T1000 (cell line): ENCODE measurements at places on chromosomes 2 and 18.

- no peak for DNase-seq
Observed at GRCh38 chr2:197889041-197889440, 84.6 kb downstream of the PLCL1 start.

- no peak for DNase-seq
Observed at GRCh38 chr2:1686784-1687105, 57.6 kb downstream of the PXDN start.

DNA sequence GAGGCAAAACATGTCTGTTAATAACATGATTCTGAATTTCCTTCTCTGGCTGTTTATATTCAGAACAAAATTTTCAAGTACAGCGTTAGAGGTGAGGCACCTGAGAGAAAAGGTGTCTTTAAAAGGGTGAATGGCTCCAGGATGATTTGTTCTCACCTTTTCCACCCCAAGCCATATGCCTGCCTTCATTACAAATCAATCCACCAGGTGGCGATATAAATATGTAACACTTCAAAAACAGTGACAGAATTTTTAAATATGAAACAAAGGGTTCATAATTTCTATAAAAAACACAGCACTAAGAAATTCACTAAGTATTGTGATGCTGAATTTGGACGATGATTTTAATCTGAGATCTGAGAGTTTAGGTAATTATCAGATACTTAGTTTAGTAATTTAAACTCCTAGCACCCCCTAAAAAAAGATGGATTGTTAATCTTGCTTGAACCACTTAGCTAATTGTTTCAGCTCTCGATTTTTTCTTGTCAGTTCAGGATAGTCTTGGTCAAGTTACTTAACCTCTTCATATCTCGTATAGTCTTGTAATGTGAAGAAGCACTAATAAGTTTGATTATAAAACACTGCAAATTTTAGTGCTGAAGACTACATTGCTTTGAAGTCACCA is 528.8 kb downstream of the CPS1 start:
- DNase-seq = no peak

- DNase-seq = no peak
Observed at GRCh38 chr2:188773075-188773474, 201.1 kb upstream of the COL3A1 start.

DNA sequence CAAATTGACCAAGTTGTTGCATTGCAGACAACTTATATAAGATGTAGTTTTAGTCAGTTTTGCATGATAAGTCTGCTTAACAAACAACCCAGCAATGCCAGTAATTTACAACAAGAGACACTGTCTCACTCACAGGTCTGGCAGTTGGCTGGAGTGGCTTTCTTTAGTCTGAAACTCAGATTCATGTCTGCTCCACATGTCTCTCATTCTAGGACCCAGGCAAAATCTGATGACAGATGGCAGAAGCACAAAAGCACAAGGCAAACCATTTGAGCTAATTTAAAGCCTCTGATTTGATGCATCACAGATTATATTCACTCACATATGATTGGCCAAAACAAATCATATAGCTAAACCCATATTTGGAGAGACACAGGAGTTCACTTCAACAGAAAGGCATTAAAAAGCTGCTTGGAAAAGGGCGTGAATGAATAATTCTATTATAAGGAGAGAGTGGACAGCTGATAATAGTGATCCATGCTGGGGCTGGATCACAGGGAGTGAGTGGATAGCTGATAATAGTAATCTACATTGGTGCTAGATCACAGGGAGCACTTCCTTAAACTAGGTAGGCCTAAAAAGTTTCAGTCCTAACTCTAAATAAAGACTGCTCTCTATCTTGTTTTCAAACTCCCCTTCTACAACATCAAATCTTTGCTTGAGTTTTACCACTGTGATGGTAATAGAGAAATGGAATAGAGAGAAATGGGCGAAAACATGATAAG is 593.2 kb upstream of the ZNF804A start:
- no peak for DNase-seq

GRCh38 chr2:185181901-185182300 is 556.7 kb upstream of the FSIP2 start:
- no peak for DNase-seq

DNA sequence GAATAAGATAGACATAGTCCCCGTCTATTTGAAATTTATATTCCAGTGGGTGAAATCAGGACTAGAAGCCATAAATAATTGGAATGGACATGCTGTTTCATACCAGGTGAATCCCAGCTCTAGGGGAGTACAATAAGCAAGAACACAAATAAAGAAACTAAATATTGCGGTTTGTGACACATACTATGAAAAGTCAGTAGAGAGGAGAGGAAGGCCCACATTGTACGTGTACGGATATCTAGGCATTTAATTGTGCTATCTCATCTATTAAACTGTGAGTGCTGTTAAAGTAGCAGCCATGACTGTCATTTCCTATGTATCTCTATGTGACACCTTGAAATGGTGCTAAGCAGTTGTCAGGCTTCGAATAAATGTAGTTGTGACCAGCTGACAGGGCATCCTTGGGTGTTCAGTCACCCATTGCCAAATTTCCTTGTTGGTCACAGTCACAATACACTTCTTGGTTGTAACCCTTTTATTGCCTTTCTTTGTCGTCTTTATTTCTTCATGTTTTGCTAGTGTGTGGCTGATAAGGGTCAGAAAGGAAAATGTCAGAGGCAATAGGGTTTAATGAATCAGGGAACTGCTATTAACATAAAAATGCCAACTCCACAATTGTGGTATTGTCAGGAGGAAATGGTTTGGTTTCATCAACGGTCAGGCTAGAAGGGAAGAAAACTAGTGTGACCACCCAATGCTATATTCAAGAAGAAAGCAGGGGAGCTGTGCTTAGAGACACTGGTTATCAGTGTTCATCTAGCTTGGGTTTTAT is 31.5 kb downstream of the CPO start:
- DNase-seq = no peak

- no peak for DNase-seq
Observed at GRCh38 chr2:146123256-146123655, 1603.3 kb upstream of the ZEB2 start.

DNA sequence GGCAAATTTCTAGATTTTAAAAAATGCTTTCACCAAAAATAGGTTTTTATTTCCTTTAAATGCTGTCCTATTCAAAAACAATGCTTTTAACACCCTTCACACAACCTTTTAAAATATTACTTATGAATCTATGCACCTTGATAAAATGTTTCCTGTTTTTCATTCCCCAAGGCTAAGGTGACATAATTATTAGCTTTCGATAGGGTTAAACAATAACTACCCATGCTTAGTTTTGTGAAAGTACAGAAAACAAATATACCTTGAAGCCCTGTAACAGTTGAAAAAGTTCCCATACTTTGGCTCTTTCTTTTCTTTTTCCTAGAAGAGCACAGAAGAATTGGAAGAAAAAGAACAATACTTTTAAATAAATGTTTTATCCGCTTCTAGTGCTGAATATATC is 54.9 kb upstream of the ITPRID2 start:
- no peak for DNase-seq
